GM06990 (cell line): ENCODE measurements at places on chromosomes 1 and 21.

DNA sequence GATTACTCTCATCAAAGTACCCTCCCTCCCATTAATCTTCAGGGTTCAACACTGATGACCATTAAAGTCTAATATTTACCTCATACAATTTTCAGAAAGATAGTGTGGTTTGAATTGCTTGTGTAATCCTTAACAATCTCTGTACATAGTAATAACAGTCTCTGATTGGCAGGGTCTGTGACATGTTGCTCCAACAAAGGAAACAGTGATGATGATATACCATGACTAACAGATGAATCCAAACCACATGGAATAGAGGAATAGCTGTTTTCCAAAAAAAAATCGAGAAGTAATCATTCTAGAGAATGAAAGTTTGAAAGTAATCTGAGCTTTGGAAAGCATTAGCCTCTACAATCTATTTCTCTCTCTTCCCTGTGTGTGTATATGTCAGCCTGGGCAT is 610.1 kb upstream of the NEGR1 start:
- DNase-seq: no peak

- DNase-seq: peak; percentile 71
These were observed 28.3 kb upstream of the PCBP3 start for GRCh38 chr21:45615145-45615711.

GRCh38 chr1:160656737-160657136 is 9.9 kb upstream of the SLAMF1 start:
- DNase-seq: no peak

DNA sequence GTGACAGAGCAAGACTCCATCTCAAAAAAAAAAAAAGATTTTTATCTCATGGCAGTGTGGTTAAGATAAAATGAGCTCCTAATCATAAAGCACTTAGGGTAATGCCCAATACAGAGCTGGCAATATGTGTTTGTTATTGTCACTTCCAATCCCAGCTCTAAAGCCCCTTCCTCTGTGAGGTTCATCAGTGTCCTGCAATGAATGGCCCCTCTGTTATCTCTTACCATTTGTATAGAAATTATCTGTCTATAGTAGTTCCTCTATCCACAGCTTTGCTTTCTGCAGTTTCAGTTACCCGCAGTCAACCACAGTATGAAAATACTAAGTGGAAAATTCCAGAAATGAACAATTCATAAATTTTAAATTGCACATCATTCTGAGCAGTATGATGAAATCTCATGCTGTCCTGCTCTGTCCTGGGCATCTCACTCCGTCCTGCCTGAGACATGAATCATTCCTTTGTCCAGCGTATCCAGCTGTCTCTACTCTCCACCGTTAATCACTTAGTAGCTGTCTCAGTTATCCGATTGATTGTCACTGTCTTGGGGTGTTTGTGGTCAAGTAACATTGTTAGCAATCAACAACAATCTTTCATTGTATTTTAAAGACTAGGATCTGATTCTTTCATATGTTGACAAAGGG is 50.2 kb upstream of the DNAH14 start:
- no peak for DNase-seq

GRCh38 chr1:202199040-202199889 is 5.7 kb downstream of the LGR6 start:
- DNase-seq: no peak

- peak; percentile 48 for DNase-seq
These were observed 29.1 kb upstream of the PLA2G4A start for GRCh38 chr1:186799689-186800054.

- peak; percentile 87 for DNase-seq
These were observed 9.2 kb downstream of the RNU5D-1 start for GRCh38 chr1:44721485-44722361.

DNA sequence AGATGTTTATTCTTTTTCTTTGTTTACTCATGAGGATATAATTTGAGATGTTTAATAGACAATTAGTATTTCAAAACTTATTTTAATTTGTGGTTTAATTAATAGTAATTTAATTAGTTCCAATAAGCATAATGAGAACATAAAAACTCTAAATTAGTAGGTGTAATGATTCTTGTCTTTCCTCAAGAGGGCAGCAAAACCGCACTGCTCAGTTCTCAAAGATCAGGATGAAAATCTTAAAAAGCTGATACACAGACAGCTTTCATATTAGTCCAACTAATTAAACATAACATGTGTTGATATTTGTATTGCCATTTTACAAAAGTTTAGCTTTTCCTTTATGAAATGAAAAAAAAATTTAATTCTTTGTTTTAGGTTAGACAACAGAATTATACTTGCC is 106.7 kb upstream of the C21orf91 start:
- DNase-seq: no peak

DNA sequence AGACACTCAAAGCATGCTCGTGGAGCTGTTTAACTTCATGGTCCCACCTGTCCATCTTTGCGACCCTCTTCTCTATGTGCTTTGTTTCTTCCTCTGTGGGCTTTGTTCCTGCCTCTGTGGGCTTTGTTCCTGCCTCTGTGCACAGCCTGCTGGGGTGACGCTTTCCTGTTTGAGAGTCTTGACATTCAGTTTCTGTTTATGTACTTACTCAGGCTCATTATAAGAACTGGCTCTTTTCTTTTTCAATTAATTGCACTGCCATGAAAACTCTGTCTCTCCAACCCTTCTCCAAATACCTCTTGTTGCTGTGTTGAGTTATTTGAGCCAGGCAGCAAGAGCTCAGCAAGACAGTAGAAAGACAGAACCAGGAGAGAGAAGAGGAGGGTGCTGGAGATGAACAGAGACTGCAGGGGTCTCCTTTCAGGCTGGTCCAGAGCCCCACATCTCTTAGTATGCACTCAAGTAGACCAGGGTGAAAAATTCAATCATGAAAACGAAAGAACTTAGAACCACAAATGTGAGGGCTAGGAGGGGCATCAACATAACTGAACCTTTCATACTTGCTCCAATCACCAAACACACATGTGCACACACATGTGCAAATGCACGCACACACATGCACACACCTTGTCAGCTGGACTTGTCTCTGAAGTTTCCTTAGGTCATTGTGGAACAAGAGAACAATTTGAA is 88.3 kb upstream of the SGIP1 start:
- peak; percentile 58 for DNase-seq

DNA sequence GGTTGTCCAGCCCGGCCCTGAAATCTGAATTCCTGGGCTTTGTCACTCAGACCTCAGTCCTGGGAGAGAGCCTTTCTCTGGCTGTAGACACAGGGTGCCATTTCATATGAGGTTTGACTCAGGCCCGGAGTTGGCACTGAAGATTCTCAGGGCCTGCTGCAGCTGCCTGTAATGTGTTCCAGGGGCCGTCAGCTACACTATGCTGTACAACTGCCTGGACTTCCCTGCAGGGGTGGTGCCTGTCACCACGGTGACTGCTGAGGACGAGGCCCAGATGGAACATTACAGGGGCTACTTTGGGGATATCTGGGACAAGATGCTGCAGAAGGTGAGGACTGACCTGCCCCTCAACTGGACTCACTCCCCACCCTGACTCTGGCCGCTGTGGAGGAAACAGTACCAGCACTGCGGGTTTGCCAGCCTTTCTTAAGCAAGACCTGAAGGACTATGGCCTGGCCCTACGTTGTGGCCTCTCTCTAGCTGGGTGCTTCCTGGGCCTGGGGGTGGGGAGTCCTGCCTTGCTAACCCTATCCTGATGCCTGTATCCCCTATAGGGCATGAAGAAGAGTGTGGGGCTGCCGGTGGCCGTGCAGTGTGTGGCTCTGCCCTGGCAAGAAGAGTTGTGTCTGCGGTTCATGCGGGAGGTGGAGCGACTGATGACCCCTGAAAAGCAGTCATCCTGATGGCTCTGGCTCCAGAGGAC is 18.9 kb downstream of the FAAH start:
- no peak for DNase-seq

- DNase-seq: no peak
These were observed 29.5 kb downstream of the HLX start for GRCh38 chr1:220908757-220909156.
